Stimulated activated CD4-positive, alpha-beta T cell treated with anti-CD3 and anti-CD28 coated beads, Interleukin-1b, Interleukin-23, amount 100 ng/mL, for 1 hour (primary cell): ENCODE measurements at places on chromosomes 13 and 19.

DNA sequence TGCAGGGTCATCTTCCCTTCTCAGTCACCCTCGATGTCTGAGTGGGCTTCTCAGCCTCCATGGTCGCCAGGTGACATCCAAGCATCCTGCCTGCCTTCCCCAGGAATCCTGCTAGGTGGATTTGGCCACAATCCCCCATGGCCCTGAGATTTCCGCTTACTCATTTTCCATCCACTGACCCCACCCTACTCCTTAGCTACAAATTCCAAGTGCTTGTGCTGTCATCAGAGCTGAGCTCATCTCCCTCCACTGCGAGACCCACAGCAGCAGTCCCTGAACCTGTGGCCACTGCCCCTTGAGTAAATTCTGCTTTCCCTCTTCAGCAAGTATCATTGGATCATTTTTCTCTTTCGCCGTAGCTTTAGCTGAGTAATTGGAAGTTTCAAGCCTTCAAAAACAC lies 90.5 kb upstream of the ANKRD10 start:
- DNase-seq = no peak

- DNase-seq = no peak
Observed at GRCh38 chr19:11964496-11964857, 363 bp upstream of the ZNF763 start.

DNA sequence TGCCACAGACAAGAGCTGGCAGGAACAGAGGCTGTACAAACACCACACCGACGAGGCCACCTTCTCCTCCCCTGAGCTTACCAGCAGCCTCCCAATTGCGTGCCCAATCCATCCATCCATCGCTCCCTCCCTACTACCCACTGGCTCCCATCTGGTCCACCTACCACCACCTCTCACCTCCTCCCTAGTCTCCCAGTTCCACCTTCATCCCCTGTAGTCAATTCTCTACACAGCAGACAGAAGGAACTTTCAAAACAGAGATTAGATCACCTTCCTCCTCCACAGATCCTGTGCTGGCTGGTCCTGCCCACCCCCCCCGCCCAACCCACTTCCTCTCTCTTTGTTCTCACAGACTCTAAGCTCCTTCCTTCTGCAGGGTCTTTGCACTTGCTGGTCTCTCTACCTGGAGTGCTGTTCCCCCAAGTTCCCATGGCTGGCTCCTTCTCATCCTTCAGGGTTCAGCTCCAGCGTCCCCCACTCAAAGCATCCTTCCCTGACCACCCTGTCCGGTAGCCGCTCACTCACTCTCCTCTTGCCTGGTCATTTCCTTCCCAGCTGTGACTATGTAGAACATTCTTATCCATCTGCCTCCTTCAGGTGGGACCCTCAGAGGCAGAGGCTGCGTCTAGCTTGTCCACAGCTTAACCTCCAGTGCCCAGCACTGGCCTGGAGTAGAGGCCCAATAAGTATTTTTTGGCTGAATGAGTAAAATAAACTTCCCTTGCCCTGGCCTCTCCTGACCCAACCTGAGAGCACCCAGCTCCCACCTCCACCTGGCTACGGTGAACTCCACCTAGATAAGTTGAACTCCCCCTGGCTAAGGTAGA lies 23.0 kb downstream of the PIN1 start:
- no peak for DNase-seq

DNA sequence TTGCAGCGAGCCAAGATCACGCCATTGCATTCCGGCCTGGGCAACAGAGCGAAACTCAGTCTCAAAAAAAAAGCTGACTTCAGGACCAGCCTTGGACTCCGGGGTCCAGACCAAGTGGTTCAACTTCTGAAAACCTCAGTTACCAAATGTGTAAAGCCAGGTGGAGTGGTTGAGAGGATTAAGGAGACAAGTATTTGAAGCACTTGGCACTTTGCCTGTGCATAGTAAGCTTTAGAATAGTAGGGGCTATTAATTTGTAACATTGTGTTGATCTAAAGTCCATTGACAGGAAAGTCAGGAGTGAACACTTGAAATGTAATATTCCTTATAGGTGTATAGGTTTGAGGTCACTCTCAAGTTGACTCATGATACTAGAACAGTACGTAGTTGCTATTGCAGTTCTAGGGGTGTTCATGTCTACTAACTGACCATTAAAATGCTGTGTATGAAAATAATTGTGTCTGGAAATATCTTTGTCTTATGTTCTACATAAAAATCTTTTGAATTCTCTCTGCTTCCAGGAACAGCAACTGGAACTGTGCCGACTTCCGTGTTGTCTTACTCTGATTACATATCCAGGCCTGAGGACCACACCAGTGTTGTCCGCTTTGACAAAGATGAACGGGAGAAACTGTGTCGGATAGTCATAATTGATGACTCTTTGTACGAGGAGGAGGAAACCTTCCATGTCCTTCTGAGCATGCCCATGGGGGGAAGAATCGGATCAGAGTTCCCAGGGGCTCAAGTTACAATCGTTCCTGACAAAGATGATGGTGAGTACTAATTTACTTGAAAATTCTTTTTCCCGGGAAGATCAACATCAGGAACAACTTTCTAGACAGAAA lies 97.4 kb downstream of the FREM2 start:
- no peak for DNase-seq

DNA sequence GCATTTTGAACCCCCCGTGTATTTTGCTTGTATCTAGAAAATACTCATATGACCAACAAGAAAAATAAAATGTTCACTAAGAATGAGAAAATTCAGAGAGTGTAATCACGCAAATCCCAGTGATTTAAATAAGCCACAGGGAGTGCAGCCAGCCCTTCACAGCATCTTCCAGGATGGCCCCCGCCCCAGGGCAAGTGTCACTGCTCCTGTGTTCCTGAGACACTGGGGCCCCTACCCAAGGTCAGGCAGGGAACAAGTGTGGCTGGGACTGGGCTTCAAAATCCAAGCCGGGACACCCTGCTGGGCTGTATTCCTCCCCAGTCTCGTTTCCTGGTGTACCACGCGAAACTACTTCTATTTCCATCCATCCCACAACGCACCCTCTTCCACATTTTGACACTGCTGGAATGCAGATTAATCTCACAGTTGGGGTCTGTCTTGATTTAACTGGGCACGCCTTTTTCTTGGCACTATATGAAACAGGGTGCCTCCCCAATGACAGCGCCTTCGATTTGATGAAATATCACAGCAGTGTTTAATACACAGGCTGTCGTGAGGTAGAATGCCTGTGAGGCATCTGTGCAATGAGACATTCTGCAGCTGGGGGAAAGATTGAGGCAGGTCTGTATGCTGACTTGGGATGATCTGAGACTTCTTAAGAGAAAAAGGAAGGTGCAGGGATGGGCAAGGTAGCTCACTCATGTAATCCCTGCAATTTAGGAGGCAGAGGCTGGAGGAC lies 18.3 kb upstream of the CCNP start:
- DNase-seq = no peak

- DNase-seq = no peak
Observed at GRCh38 chr19:38654628-38655055, 7.2 kb downstream of the ACTN4 start.

DNA sequence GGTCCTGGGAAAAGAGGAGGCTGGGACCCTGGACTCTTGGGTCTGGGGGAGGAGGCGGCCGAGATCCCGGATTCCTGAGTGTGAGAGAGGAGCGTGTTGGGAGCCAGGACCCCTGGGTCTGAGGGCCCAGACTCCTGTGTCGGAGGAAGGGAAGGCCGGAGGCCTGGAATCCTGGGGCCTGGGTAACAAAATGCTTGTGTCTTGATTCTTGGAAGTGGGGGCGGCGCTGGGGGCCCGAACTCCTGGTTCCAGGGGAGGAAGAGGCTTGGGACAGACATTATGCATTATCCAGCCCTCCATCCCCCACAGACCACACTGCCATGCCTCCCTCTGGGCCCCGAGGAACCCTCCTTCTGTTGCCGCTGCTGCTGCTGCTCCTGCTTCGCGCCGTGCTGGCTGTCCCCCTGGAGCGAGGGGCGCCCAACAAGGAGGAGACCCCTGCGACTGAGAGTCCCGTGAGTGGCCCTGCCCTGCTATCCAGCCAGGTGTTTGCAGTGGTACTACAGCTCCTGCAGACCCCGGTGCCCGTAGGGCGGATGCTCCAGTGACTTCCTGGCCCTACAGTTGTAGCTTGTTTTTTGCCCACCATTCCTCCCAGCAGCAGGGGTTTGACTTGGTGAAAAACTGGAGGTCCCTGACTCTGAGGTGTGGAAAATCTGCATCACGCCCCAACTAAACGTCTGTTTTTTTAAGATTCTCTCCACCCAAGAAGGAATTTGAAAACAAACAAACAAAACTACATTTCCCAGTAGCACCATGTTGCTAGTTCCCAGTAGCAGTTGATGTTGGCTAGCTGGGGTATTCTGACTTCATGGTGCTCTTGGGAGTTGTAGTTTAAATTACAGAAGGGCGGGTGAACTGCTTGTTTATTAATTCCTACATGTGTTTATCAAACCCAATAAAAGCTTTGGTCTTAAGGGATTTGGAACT lies 630 bp downstream of the NUCB1 start:
- no peak for DNase-seq

- DNase-seq = no peak
Observed at GRCh38 chr19:17468302-17469091, 1.8 kb upstream of the SLC27A1 start.

DNA sequence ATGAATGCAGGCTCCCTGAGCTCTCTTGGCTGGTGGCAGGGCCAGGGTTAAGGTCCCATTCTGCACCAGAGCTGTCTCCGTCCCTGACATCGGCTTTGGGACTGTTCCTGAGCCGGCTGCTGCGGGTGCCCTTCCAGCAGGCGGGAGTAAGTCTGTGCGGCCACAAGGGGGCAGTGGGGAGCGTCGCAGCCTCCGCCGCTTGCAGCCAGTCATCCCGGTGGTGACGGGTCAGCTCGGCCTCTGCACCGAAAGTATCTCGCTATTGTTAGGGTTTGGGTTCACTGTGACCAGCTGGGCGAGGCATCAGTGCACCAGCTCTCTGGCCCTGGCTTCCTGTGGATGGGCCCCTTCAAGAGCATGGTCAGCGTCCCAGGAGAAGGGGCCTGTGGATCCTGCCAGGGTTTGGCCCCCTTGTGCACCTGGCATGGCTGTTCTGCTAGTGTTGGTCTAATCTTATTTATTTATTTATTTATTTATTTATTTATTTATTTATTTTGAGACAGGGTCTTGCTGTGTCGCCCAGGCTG lies 15.1 kb downstream of the NDUFB7 start:
- no peak for DNase-seq

DNA sequence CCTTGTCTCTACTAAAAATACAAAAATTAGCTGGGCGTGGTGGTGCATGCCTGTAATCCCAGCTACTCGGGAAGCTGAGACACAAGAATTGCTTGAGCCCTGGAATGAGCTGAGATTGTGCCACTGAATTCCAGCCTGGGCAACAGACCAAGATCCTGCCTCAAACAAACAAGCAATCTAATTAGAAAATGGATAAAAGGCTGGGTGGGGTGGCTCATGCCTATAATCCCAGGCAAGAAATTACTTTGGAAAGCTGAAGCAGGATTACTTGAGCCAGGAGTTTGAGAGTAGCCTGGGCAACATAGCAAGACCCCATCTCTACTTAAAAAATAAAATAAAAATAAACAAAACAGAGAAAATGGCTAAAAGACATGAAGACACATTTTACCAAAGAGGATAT lies 77.0 kb downstream of the CAB39L start:
- no peak for DNase-seq

- DNase-seq = no peak
Observed at GRCh38 chr19:38290631-38291147, 13.4 kb upstream of the C19orf33 start.

GRCh38 chr13:113017506-113018215 lies 48.6 kb downstream of the MCF2L start:
- DNase-seq = no peak

DNA sequence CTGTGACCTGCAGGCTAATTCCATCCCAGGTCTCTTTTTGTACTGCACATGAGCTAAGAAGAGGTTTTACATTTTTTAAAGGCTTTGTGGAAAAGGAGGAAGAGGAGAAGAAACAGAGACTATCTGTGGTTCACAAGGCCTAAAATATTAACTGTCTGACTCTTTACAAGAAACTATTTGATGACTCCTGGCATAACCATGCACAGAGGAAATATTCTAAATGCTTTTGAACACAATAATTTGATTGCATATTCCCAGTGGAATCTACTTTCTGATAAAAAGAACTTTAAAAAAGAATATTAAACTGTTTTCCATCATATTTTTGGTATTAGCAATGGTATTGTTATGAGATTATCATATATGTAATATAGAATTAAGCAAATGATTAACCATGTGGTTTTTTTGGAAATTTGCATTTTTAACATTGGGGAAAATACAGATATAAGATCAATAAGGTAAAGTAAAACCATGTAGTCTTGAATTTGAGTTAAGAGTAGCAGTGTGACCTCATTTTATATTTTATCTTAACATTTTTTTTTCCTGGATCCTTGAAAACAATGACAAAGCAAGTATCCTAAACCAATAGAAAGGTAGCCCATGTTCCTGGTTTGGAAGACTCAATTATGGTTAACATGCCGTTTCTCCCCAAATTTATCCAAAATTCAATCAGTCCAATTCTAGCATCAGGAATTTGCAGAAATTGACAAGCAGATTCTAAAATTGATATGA lies 251.0 kb downstream of the UQCRFS1 start:
- DNase-seq = no peak

GRCh38 chr13:30364876-30365275 lies 57.4 kb upstream of the UBE2L5 start:
- DNase-seq = no peak

- DNase-seq = no peak
Observed at GRCh38 chr19:45200568-45200967, 22.0 kb downstream of the BLOC1S3 start.

DNA sequence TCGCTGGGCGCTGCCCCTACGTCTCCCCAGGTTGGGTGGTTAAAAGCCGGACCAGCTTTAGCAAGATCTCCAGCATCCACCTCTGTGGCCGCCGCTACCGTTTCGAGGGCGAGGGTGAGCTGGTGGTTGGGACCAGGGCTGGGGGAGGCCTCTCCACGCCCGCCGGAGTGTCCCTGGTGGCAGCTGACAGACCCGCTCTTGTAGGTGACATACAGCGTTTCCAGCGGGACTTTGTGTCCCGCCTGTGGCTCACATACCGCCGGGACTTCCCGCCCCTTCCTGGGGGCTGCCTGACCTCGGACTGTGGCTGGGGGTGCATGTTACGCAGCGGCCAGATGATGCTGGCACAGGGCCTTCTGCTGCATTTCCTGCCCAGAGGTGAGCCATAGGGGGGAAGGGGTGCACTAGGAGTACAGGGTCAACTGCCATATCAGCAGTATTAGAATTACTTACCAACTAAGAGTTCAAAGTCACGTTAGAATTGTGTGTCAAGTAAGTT lies 1.1 kb downstream of the ATG4D start:
- no peak for DNase-seq

GRCh38 chr19:33676999-33677665 lies 55.4 kb downstream of the CHST8 start:
- DNase-seq = no peak

- no peak for DNase-seq
Observed at GRCh38 chr13:51297556-51297955, 41.9 kb upstream of the SERPINE3 start.

GRCh38 chr13:52969373-52969772 lies 59.2 kb upstream of the OLFM4 start:
- DNase-seq = no peak

- no peak for DNase-seq
Observed at GRCh38 chr19:44587963-44588770, 25.2 kb upstream of the IGSF23 start.

- DNase-seq = no peak
Observed at GRCh38 chr19:32460476-32460875, 54.9 kb downstream of the DPY19L3 start.
